ENCODE measurements at places on chromosomes 3 and 15.
A peak's percentile ranks its signal among the peaks of the same experiment; 100 is the strongest.

GRCh38 chr3:22960105-22960984 lies 242.8 kb upstream of the UBE2E2 start:
- peak; percentile 23 for DNase-seq

- DNase-seq: no peak
Measured at GRCh38 chr3:81237181-81237580, 524.3 kb downstream of the GBE1 start.

DNA sequence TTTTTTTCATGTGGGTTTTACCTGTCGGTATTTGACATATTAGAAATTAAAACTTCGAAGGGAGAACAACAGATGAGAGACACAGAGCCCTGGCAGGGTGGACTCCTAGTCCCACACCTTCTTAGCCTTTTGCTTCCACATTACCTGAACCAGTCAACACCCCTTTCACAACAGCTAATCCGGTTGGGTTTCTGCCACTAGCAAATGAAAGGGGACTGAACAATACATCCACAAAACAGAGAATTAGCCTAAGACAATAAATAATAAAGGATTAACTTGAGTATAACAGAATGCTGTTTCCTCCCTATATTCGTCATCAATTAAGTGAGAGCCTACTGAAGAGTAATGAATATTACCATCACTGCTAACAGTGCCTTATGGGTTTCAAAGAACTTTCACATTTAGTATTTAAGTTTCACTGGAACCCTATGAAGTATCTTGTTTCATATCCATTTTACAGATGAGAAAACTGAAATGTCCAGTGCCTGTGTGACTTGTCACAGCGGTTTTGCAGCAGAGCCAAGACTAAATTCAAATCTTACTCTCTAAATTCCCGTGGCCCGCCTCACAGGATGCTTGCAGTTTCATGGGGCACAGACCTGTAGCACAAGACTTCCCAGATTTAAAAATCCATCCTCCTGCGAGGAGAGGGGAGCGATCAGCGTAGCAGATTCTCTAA lies 1.0 kb upstream of the RAB8B start:
- DNase-seq: no peak

GRCh38 chr3:127750226-127751031 lies 71.9 kb downstream of the MGLL start:
- peak; percentile 43 for DNase-seq

DNA sequence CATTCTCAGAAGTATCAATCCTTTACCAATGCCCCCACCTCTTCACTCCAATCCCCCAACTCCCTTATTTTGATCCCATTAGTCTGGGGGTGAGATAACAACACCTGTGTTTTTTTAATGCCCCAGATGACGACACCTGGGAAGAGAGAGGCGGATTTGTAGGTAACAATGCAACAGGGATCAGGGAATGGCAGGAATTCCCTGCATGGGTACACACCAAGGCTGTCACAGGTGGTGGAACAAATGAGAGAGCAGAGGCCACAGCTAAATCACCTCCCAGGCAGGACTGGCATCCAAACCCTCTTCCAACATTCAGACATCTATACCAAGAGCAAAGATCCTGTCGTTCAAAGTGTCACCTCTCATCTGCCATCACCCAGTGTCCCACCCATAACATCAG lies 319.2 kb upstream of the TRIM42 start:
- no peak for DNase-seq

- DNase-seq: no peak
Measured at GRCh38 chr15:75884041-75884440, 19.6 kb upstream of the FBXO22 start.
